ENCODE measurements at places on chromosomes 6 and 20.

DNA sequence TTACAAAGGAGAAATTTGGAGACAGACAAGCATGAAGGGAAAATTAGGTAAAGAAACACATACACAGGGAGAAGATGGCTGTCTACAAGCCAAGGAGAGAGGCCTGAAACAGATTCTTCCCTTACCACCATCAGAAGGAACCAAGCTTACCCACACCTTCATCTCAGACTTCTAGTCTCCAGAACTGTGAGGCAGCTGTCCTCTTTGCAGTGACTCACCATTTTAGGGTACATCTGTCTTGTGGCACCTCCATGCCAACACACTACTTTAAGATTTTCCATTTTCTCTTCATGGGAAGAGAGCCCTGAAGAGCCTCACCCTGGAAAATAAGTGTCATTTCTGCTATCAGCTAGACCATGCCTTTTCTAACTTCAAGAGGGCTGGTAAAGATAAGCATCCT lies 369.3 kb downstream of the FRK start:
- DNase-seq = no peak

- DNase-seq = no peak
Observed at GRCh38 chr20:23646106-23646873, 8.5 kb upstream of the CST3 start.

- no peak for DNase-seq
Observed at GRCh38 chr6:127459231-127459641, at the start of gene KIAA0408. Gene KIAA0408 (minus strand): TSS chr6:127459389. CDS start chr6:127453981, 5,408 bp downstream.

- no peak for DNase-seq
Observed at GRCh38 chr6:38634518-38634917, 5.2 kb downstream of the BTBD9 start.

- no peak for DNase-seq
Observed at GRCh38 chr20:53597030-53597482, 3.4 kb upstream of the ZNF217 start.

GRCh38 chr6:5260111-5260620 lies 584 bp downstream of the LYRM4 start:
- DNase-seq = peak; percentile 82

GRCh38 chr20:3119044-3119443 lies 34.5 kb upstream of the AVP start:
- DNase-seq = no peak

GRCh38 chr20:8796088-8796660 lies 272.7 kb upstream of the PLCB4 start:
- no peak for DNase-seq

GRCh38 chr6:170522565-170523183 lies 30.4 kb downstream of the PSMB1 start:
- no peak for DNase-seq

GRCh38 chr6:1702580-1703051 lies 92.9 kb downstream of the FOXC1 start:
- no peak for DNase-seq

DNA sequence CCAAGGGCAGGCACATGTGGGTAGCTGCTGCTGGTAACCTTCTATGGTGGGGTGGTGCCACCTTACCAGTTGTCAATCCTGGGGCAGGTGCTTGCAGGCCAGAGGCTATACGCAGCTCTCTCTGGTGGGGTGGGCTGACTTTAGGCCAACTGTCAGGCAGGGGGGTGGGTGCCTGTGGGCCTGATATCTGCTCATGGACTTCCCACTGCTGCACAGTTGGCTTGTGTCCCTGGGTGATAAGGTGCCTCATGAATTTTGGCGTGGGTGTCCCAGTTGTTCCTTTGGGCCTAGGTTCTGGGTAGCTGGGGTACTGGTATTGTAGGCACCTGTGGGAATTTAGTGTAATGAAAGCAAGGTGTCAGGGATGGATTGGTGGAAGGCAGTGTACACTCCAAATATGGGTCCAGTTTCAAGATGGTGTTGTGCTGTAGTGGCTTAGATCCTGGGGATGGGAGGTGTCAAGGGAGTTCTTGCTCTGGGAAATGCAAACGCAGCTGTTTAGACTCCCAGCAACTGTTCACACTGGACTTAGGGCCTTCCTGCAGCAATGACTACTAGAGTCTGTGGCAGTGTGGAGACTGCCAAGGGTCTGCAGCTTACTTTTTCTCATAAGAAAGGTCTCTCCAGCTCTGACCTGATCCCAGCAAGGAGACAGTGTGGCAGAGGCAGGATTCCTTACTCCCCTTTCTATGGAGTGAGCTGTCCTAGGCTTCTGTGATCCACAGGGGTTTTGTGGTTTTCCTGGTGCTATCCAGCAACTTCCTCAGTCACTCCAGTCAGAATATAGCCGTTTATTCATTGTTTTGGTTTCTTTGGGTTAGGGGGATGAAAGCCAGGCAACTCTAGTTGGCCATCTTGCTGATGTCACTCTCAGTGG lies 128.2 kb downstream of the CRYBG1 start:
- no peak for DNase-seq

GRCh38 chr20:1924910-1925861 lies 30.0 kb downstream of the SIRPA start:
- DNase-seq = no peak

DNA sequence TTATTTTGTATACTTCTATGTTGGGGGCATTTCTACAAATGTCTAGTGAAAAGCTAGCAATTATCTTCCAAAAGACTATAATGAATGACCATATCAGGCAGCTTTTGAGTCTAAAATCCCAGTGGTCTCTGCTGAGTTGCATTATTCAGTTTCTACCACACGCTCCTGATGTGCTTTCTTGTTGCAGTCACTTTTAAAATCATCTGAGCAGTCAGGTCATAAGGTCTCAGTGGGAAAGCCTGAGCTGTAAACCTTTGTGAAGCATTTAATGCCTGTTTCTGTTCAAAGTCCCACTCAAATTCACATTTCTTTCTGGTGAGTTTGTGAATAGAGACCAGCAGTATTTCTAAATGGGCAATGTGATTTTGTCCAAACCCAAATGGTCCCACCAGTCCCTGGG lies 1681.5 kb downstream of the HACE1 start:
- DNase-seq = no peak

- DNase-seq = no peak
Observed at GRCh38 chr20:61451953-61452352, 199.9 kb downstream of the CDH4 start.

GRCh38 chr6:134376785-134377184 lies 58.9 kb upstream of the SGK1 start:
- no peak for DNase-seq

- peak; percentile 46 for DNase-seq
Observed at GRCh38 chr20:2524709-2525506, 11.5 kb upstream of the TMC2 start.
